Stimulated activated CD4-positive, alpha-beta T cell treated with anti-CD3 and anti-CD28 coated beads, Interleukin-4, amount 100 ng/mL, for 48 hours (primary cell): ENCODE measurements at places on chromosomes 2 and 18.
A peak's percentile ranks its signal among the peaks of the same experiment; 100 is the strongest.

DNA sequence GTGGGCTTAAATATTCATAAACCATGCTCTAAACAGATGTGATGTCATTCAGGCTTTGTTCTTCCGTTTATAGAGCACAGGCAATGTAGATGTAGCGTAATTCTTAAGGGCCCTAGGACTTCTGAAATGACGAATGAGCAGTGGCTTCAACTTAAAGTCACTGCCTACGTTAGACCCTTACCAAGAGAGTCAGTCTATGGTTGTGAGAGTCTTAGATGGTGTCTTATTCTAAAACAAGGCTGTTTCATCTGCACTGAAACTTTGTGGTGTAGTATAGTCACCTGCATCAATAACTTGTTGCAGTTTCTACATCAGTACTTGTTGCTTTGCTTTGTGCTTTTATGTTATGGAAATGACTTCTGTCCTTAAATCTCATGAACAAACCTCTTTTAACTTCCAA, 56.0 kb downstream of the PIK3C3 start:
- DNase-seq = no peak

- DNase-seq = no peak
These were observed 8.7 kb upstream of the MTERF4 start for GRCh38 chr2:241110607-241111439.

GRCh38 chr2:207166039-207166348, 246 bp upstream of the KLF7 start:
- DNase-seq = peak; percentile 91

- no peak for DNase-seq
These were observed 495.3 kb downstream of the IRS1 start for GRCh38 chr2:226304308-226304707.

DNA sequence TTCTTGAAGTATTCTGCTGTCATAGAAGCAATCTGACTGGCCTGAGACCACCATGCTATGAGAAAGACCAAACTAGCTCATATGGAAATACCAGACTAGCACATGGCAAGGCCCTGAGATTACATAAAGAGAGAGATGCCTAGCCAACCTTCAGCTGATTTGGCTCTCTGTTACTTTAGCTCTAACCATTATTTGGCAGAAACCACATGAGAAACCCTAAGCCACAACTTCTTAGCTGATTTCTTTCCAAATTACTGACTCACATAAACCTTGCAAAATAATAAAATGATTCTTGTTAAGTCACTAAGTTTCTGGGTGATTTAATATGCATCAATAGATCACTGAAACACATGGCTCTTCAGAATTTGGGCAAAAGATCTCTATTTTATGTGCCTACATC, 295.0 kb upstream of the ZNF521 start:
- DNase-seq = no peak

DNA sequence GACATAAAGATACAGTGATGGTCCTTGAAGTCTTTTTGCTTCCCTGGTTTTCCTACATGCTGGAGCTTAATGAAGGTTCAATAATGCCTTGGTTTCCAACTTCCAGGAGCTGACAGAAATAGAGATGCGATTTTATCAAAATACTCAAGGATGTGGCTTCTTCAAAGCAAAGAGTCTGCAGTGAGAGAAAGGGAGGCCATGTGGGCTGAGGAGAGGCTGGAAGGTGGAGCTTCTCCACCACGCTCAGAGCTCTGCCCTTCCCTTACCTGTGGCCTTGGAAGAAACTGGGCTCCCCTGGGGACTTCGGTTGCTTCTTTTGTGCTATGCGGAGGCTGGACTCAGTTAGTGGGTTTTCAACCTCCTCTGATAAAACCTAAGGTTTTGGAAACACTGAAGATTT, 175.0 kb upstream of the APCDD1 start:
- DNase-seq = no peak

DNA sequence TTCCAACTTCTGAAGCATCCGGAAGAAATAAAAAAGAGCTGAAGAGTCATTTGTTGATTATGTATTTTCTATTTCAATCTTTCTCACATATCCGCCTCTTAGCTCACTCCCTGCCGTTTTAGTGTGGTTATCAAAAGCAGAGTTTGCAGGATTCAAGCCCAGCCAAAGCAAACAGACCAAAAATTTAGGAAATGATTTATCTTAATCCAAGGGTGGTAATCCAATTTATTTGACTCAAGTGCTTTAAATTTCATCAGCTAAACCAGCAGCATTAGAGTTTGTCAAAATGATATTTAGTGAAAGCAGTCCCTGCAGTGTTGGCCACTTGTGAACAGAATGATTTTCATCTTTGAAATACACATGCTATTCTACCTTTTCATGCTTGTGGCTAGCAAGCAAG, 129.3 kb upstream of the CCDC68 start:
- no peak for DNase-seq

DNA sequence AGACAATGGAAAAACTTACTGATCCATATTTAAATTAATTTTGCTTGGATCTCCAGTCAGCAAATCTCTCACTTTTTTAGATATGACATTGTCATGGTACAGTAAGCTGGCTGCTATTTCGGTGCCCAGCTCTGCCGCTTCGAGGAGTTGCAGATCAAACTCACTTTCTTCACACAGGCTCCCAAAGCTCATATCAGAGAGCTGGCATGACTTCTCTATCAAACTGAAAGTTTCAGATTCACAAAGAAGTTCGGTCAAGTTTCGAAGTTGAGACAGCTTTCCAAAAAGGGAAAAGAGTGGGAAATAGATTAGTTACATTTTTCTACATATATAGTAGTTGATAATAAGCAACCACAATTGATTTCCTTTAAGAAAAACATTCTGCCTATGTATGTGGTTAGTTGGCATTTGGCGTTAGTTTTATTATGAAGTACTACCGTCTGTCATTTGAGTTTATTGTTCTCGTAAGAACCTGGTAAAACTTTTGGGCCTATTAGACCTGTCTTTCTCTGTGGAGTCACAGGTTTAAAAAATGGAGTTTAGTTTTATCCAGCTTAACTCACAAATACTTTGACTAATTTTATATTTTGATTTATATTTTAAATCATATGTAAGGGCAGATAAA, 118.8 kb downstream of the ABCA12 start:
- no peak for DNase-seq

DNA sequence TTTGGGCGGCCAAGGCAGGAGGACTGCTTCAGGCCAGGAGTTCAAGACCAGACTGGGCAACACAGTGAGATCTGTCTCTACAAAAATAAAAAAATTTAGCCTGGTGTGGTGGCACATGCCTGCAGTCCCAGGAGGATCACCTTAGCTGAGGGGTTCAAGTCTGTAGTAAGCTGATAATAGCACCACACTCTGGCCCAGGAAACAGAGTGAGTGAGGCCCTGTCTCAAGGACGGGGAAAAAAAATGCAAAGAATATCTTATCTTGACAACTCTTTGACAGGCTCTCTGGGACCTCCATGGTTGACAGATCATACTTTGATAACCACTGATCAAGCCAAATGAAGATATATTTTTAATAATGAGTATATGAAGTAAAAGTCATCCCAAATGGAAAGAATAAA, 22.7 kb downstream of the USP34 start:
- DNase-seq = no peak
